GM12865 (cell line): ENCODE measurements at places on chromosomes 3 and 15.

- no peak for DNase-seq
These were observed 136.7 kb upstream of the TLE3 start for GRCh38 chr15:70234256-70234905.

GRCh38 chr3:23686519-23686918 is 119.2 kb upstream of the UBE2E1 start:
- no peak for DNase-seq

- DNase-seq: peak; percentile 37
These were observed 45.2 kb downstream of the CMC1 start for GRCh38 chr3:28286595-28286994.

GRCh38 chr3:149612456-149612855 is 45.4 kb downstream of the WWTR1 start:
- DNase-seq: no peak

DNA sequence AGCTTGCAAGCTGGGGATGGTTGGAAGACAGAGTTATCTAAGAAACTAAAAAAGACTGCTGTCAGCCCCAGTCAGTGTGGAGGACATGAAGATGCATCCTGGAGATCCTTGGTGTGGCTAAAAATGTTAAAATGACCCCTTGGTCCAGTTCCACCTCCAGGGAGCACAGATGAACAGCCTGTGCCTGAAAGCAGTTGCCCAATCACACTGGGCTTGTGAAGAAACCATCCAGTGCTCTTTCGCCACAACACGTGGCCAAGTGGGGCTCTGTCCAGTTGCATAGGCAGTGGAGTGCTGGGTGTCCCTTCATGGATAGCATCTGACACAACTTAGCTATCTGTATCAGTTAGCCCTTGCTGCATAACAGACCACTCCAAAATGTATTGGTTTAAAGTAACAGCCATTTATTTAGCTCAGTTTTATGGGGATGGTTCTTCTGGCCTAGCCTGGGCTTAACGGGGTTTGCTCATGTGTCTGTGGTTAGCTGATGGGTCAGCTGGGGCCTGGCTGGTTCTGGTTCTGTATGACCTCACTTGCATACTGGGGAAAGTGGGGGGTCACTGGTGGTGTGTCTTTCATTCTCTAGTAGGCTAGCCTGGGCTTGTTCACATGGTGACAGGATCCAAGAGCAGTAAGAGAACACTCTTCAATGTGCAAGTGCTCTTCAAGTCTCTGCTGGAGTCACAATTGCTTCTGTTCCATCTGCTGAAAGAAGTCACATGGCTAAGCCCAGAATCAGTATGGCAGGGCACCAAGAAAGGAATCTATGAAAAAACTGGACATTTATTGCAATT is 226.2 kb downstream of the PDCD6IP start:
- no peak for DNase-seq

DNA sequence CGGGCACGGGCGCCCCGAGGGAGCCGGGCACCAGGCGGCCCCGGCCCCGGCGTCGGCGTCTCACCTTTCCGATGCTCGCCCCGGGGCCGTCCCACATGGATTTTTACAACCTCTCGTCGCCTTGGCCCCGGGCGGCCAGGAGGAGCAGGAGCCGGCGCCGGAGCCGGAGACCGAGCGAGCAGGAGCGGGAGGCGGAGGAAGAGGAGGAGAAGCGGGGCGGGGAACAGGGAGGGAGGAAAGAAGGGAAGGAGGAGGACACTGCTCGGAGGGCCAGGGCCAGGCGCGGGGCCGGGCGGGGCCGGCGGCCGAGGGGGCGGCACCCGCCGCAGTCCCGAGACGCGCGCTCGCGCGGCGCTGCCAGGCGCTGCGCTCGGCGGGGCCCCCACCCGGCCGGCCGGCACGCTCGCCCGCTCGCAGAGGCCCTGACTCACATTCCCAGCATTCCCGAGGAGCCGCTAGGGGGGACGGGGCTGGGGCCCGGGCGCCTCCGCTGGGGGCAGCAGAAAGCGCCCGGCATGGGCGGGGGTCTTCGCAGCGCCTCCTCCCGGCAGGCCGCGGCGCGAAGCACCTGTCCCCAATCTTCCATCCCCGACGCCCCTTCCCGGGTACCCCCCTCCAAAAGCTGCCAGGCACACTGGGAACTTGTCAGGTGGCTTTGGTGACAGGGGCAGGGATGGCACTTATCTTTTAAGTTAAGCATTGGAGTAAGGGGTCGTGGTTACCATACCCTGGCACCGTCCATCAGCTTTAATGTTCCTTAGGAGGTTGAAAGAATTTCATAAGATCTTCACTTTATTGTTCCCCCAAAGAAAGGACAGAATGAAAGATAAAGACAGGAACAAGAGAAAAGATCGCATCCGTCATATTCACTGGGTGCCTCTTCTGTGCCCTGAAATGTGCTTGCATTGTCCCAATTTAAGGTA is at the start of gene ERC2:
Gene ERC2 (minus strand): TSS at position 284 of the 923 bp plus-strand sequence.
- DNase-seq: no peak

GRCh38 chr3:38687321-38687720 is 37.8 kb upstream of the SCN5A start:
- DNase-seq: no peak

DNA sequence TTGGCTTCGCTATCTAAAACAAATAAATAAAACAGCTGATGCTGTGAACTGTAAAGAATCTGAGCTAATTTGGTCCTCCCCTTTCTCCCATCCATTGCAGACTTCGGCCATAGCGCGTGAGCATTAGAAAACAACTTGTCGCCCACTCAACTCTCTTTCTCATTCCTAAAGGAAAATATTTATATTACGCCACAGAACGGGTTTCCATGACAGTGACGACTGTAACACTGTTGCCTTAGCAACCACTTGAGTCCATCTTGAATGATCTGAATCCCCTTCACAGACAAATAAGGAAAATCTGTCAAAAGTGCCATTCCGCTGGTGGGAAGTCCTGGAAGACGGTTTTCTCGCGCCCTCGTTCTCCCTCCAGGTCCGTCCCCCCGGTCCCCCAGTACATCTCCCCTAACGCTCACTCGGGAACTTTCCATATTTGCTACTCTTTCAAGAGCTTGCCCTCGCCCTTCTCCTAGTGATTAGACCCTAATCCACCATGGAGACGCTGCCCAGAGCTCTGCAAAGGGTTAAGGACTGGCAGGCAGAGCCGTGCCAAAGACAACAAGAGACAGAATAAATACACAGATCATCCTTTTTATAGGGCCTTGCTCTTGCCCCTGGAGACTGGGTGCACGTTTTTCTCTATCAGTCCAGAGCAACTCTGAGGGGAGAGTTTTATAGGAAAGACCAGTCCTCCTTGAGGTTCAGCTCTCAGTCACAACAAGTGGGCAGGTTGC is 50.5 kb downstream of the CRYGS start:
- DNase-seq: no peak

DNA sequence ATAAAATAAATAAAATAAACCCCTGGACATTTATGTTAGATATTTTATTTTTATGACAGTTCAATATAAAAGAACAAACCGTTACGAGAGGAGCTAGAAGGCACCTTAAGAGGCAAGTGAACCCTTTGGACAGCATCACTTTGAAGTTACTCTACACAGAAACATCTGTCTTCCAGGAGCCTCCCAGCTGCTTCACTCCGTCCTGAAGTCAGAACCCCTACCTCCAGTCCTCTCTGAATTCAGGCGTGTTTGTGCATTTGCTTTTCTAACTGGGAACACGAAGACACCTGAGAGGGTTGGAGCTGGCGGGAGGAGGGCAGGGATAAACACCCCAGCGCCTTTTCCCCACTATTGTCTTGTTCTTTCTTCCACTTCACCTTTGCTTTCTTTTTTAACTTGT is 46.2 kb downstream of the CMTM7 start:
- DNase-seq: no peak

DNA sequence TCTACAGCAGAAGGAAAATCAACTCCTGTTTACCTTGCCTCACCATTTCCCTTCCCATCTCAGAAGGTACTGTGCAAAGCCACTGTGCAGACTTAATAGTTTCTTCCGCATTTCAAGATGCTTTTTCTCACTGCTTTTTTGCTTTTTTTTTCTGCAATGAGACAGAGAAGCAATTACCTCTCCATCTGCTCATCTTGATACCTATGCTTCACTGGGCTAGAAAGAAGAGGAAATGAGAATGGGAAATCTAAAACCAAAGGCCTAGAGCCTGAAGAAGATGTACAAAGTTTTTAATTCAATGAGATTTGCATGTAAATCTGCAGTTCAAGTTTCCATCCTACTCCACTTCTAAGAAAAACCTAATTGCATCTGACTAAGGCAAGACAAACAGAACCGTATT is 238.1 kb upstream of the SETMAR start:
- peak; percentile 13 for DNase-seq

DNA sequence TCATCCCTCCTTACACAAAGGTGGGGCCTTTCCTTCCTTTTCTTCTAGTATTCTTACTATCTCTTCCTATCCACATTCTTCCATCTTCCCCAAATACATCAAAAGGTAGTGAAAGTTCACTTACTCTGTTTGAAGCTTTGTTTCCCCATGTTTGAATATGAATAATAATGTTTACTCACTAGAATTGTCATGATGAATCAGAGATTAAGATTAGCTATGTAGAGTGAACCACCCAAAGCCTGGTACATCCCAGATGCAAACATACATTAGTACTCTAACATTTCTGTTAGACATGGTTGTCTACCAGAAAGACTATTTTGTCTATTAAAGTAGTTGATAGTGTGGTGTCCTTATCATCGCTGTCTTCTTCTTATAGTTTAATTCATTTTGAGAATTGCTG is 327.1 kb upstream of the TBC1D5 start:
- DNase-seq: no peak

DNA sequence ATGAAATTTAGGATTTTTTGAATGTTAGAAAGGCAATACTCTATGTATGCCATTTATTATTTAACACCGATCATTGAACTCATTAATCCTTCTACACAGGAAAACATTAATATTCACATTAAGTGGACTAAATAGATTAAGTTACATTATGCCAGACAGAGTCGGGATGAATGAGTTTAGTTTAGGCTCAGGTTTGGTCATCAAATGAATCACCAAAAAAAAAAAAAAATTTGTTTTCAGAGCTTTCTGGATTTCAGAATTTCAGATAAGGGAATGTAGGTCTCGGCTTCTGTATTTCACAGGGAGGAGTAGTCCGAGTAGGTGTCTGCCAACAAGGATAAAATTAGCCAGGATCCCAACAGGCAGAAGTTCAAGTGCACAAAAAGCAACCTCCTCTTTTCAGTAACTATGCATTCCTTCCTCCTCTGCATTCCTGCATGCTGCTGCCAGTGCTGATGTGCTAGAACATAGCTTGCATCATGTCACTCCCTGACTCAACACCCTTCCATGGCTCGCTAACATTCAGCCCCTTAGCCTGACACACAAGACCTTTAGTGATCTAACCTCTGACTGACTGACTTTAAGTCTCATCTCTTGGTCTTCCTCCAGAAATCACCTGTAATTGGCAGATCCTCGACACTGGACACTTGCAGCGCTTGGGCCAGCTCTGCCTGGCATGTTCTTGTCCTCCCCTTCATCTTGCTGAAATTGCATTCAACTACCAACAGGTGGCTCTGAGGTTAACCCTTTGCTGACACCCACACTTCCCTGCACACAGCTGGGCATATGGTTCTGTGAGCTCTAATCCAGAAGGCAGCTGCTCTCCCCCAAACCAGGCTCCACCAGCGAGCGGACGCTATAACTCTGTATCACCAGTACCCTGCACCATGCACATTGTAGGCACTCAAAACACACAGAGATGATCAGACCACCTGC is 145.4 kb upstream of the PROK2 start:
- peak; percentile 61 for DNase-seq

GRCh38 chr15:74955796-74956647 is 550 bp downstream of the RPP25 start:
- DNase-seq: peak; percentile 86

- no peak for DNase-seq
These were observed 31.2 kb upstream of the MYO5C start for GRCh38 chr15:52326756-52327155.

GRCh38 chr3:14780927-14781507 is 37.7 kb upstream of the FGD5 start:
- peak; percentile 86 for DNase-seq

DNA sequence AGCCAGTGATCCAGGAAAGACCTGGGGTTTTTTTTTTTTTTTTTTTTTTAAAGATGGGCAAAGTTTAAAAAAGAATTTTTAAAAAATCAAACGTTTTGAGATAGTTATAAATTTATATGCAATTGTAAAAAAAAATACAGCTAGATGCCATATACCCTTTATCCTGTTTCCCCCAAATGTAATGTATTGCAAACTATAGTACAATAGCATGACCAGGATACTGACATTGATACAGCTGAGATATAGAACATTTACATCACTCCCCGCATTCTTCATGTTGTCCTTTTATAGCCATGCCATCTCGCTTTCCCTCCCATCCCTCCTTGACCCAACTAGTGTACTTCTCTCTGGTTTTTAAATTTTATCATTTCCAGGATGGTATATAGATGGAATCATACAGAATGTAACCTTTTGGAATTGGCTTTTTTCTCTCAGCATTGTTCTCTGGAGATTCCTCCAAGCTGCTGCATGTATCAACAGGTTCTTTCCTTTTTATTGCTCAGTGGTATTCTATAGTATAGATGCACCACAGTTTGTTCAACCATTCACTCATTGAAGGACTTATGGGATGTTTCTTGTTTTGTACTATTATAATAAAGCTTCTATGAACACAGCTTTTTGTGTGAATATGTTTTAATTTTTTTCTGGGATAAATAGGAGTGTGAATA is 104.9 kb downstream of the CGNL1 start:
- no peak for DNase-seq

DNA sequence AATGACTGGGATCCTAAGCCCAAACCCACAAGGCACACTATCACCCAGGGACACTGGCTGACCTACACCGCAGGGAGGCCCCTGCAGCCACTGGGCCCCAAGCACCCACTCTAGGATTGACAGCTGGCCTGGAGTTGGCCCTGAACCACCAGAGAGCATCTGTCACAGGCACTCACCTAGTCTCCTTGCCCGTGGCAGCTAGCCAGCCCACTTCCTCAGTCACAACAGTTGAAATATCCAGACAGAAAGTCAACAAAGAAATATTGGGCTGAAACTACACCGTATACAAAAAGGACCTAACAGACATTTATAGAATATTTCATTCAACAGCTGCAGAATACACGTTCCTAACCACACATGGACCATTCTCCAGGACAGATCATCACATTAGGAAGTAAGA is 5.2 kb upstream of the SPINK8 start:
- DNase-seq: peak; percentile 2

- DNase-seq: no peak
These were observed 4.7 kb downstream of the ITPR1 start for GRCh38 chr3:4497843-4498324.

DNA sequence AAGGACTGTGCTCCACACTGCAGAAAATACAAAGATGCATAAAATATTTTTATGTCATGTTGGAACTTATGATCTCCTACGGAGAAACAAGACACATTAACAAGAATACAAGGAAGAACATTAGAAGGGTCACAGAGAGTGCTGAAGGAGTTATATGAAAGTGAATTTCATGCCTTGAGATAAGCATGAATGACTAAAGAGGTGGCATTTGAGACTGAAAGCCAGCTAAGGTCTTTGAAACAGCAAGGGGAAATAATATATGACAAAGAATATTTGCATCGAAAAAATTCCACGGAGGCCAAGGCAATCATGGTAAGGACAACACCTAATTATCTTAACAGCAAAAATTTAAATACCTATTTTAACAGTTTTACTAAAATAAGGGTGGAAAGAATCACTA is 12.5 kb downstream of the GSK3B start:
- DNase-seq: peak; percentile 32
